NCI-H2029 (cell line): ENCODE measurements at places on chromosomes 2 and 18.

DNA sequence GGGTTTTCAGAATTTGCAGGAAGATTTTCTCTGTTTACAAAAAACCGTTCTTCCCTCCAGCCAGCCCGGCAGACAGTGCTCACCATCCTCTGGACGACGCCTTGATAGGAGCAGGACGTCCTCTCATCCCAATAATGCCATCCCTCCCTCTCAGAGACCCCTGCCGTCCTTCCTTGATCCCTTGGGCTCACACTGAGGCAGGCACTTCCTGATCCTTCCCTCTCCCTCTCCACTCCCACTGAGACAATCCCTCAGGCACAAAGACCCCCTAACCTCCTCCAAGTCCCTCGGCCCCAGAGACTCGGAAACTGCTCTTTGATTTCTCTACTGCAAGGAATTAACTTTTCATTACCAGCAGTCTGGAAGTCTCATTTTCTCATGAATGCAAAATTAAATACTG is 42.5 kb downstream of the PAX3 start:
- no peak for DNase-seq

- DNase-seq, result no peak
These were observed 115.8 kb upstream of the MGAT5 start for GRCh38 chr2:134138115-134138514.

DNA sequence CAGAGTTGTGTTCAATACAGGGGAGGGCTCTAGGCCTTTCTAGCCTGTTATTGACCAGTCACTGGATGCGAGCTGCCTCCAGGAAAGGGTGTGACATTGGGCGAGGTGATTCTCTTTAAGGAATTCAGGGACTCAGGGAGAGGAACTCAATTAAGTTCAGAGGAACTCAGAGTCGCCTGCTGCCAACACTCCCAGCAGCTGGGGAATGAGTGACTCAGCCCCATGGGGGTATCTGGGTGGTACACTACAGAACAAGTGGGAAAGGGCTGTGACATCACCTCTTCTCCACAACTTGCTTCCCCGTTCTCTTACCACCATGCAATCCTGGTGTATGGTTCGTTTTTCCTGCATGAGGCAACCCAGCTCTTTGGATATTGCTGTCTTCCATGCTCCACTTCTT is 50.4 kb upstream of the CYRIA start:
- DNase-seq, result no peak

- no peak for DNase-seq
These were observed 226.0 kb downstream of the DPP10 start for GRCh38 chr2:114668415-114668814.

GRCh38 chr2:48253301-48253700 is 276.7 kb upstream of the STON1 start:
- no peak for DNase-seq

DNA sequence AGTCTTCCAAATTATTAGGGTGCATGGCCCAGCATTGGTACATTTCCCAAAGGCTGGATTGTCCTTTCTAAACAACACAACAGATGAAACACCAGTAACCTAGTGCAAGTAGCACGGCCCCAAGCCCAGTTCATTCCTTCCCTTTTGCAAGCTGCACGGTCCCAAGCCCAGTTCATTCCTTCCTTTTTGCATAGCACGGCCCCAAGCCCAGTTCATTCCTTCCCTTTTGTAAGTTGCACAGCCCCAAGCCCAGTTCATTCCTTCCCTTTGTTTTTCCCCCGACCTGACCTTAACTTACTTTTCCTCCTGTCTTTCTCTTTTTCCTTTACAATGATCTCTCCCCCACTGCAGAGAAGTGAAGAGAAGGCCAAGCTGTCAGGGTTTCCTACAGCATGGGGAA is 60.9 kb downstream of the C18orf63 start:
- DNase-seq, result no peak

GRCh38 chr2:215958257-215958656 is 55.1 kb downstream of the MREG start:
- DNase-seq, result no peak

DNA sequence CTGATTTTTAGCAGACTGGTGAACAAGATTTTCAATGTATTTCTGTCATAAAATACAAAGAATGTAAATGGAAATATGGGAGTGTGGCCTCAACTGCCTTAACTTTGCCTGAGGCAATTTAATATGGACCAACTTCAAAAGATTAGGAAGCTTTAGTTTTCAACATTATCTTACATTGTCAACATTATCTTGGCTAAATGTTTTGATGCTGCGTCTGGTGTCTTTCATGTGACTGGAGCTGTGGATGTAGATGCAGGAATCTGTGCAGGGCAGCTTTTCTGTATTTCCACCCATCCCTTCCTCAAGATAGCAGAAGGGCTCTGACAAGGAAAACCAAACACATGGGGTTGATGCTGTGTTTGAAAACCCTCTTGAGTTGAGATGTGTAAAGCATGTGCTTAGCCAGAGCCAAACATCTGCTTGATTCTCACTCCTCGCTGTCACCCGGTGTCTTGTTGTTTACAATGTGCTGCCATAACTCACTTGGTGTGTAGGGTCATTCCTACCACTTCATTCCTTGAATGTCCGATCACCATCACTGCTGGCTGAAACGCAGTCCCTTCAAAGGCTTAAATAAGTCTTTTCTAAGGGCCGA is 33.0 kb downstream of the COPS8 start:
- DNase-seq, result peak; percentile 36

- DNase-seq, result no peak
These were observed 189.9 kb upstream of the PIEZO2 start for GRCh38 chr18:11339188-11339775.

- no peak for DNase-seq
These were observed 680.9 kb downstream of the IRS1 start for GRCh38 chr2:226118471-226119429.

- DNase-seq, result no peak
These were observed 36.5 kb upstream of the ST3GAL5 start for GRCh38 chr2:85925216-85925671.

GRCh38 chr2:15942711-15943345 is 2.5 kb downstream of the MYCN start:
- no peak for DNase-seq

DNA sequence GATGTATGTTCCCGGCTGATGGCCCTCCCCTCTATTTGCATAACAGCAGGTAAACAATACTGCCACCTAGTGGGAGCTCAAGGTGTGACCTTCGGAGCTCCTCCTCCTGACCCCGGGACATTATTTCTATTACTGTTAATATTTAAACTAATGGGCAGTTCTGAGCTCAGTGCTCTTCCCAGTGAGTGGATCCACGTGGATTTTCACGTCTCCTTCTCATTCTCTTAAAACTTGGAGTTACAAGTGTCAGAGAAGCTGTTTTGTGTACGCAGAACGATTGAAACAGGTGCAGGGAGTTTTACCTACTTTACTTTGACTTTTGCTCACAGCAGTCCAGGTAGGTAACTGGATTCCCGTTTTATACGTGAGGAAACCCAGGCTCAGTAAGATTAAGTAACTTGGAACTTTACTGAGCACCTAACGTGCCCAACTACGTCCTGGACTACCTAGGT is 127.3 kb downstream of the PRKCE start:
- DNase-seq, result peak; percentile 34

- peak; percentile 25 for DNase-seq
These were observed 5.3 kb upstream of the GDF7 start for GRCh38 chr2:20661421-20662307.

DNA sequence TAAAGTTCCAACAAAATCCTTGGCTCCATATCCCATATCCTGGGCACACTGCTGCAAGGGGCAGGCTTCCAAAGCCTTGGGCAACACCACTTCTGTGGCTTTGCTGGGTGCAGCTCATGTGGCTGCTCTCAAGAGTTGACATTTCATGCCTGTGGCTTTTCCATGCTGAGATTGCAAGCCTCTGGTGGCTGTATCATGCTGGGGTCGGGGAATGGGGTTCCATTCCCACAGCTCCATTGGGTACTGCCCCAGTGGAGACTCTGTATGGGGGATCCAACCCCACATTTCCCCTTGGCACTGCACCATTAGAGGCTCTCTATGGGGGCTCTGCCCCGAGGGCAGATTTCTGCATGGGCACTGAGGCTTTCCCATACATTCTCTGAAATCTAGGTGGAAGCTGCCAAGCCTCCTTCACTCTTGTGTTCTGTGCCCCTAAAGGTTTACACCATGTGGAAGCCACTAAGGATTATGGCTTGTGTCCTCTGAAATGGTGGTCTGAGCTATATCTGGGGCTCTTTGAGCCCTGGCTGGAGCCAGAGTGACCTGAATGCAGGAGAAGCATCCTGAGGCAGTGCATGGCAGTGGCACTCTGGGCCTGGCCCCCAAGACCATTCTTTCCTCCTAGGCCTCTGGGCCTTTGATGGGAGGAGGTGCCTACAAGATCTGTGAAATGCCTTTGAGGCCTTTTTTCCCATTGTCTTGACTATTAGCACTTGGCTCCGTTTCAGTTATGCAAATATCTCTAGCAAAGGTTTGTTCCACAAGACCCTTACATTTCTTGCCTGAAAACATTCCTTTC is 107.9 kb downstream of the PTGR3 start:
- DNase-seq, result no peak

DNA sequence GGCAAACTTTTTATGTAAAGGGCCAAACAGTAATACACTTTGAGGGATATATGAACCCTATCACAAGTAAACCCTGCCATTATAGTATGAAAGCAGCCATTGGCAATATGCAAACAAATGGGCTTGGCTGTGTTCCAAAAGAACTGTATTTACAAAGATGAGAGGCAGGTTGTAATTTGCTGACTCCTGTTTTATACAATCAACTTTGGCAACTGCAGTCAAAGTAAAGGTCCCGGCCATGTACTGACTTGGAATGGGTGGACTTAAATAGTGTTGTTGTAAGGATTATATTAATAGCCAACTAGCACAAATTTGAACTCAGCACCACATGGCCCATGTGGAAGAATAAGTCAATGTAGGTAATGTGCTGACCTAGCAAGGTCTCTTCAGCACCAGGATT is 223.4 kb downstream of the WDPCP start:
- peak; percentile 68 for DNase-seq

DNA sequence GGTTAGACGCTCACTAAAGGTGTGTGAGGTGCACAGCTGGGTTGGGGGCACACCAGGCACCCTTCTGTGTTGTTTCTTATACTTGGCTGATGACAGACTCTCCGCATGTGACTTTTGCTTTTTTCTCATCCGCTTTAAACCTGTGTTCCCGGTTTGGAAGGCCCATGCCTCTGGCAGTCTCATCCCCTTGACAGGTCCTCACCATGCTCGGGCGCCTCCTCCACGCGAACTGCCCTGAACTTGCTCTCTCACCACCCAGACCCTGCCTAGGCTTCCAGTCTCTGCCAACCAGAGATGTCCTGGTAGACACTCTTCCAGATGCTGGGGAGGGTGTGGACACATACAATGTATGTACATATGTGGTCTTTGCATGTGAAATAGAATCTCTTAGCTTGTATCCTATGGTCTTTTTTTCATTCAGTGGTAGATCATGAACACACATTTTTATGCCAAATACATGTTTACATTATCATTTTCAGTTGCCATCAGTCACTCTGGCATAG is 79.8 kb downstream of the LIMS1 start:
- DNase-seq, result peak; percentile 22
